Right hindlimb (tissue), 1 donor: ENCODE measurements at places on chromosomes 3 and 15.
A peak's percentile ranks its signal among the peaks of the same experiment; 100 is the strongest.

GRCh38 chr3:64070704-64071103 is 47.4 kb upstream of the PSMD6 start:
- DNase-seq = no peak

- DNase-seq = no peak
Measured at GRCh38 chr3:196288141-196288460, 575 bp upstream of the PCYT1A start.

DNA sequence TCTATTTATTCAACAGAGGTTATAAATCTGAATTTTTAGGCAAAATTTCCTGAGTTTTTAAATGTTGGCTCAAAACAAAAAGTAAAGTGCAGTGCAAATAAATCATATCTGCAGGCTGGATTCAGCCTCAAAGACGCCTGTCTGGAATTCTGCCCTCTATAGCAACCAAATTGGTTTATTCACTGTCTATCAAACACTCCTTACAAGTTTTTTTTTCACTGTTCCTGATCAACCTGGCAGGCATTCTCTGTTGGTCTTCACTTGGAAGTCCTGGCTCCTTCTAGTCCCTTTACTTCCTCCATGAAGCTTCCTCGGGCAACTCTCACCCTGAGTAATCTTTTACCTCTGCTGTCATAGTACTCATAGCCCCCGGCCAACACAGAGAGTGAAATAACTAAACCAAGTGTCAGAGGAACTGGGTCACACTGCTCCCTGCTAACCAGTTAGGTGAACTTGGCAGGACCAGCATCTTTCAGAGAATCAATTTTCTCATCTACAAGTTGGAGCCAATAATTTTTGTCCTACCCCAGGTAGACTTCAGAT is 36.8 kb upstream of the TIPARP start:
- DNase-seq = no peak

GRCh38 chr3:98855806-98856400 is 45.6 kb downstream of the DCBLD2 start:
- no peak for DNase-seq

DNA sequence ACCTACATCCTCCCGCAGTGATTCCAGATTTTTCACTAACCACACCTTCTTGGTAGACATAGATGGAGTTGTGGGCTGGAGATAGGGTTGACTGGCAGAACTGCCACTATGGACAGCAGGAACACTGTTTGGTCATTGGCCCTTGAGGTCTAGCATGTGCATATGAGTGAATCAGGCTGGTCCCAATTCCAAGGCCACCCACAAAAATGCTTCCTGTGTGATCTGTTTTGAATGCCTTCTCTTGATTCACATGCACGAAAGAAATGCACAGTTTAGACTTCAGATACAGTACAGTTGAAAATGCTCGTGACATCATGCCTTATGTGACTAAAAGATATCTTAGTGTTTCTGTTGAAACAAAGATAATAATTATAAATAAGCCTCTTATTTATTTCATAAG is 285.8 kb upstream of the SEMA6D start:
- no peak for DNase-seq

GRCh38 chr3:25151281-25151902 is 276.7 kb upstream of the RARB start:
- DNase-seq = no peak

DNA sequence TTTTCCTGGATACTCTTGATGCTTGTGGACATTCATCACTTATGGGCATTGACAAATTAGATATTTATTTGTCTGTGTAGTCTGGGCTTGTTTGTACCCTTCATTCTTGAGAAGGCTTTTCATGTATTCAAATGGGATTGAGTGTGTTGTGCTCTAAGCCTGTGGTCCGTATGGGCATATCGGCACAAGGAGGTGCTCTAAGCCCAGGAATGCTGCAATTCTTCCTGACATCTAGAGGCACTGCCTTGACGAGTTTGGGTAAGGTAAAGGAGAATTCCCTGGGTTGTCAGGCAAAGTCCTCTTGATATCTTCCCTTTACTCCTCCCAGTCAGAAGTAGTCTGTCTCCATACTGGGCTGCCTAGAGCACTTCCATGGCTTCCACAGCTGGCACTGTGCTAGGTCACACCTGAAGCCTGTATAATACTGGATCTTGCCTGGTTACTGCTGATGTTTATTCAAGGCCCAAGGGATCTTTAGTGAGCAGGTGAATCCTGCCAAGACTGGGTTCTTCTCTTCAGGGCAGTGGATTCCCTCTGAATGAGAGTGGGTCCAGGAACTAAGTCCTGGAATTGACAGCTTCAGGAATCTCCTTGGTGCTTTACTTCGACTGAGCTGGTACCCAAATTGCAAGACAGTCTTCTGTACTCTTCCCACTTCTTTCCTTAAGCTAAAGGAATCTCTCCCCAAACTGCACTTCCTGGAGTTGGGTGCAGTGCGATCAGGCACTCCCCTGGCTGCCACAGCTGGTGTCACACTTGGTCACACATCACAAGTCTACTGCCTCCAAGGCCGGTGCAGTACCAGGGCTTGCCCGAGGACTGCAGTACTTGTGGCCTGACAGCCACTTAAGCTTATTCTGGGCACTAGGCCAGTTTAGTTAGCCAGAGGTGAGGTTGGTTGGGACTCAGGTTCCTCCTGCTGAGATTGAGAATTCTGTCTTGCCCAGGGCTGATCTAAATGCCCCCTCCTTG is 46.0 kb downstream of the GALK2 start:
- no peak for DNase-seq

GRCh38 chr15:91913560-91913959 is 60.1 kb downstream of the SLCO3A1 start:
- no peak for DNase-seq

GRCh38 chr3:170307671-170308405 is 49.7 kb upstream of the SKIL start:
- DNase-seq = no peak

GRCh38 chr3:21654662-21655061 is 96.3 kb downstream of the ZNF385D start:
- no peak for DNase-seq

GRCh38 chr3:44802011-44802410 is 40.4 kb downstream of the KIF15 start:
- DNase-seq = no peak

GRCh38 chr3:131275556-131275955 is 106.0 kb upstream of the NUDT16 start:
- DNase-seq = no peak

- no peak for DNase-seq
Measured at GRCh38 chr15:75671730-75672602, 24.3 kb downstream of the SNX33 start.

DNA sequence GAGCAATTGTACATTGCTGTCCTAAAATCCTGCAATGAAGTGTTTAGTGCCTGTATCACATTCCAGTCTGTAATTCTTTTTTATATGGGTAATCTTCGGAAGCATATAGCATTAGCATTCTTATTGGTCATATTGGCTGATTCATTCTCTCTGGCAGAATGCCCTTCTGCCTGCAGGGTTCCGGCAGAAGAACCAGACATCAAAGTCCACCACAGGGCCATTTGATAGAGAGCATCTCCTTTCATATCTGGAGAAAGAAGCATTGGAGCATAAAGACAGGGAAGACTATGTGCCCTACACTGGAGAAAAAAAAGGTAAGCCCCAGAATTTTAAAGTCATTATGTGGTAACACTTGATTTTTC is 39.6 kb downstream of the TMOD3 start:
- no peak for DNase-seq

DNA sequence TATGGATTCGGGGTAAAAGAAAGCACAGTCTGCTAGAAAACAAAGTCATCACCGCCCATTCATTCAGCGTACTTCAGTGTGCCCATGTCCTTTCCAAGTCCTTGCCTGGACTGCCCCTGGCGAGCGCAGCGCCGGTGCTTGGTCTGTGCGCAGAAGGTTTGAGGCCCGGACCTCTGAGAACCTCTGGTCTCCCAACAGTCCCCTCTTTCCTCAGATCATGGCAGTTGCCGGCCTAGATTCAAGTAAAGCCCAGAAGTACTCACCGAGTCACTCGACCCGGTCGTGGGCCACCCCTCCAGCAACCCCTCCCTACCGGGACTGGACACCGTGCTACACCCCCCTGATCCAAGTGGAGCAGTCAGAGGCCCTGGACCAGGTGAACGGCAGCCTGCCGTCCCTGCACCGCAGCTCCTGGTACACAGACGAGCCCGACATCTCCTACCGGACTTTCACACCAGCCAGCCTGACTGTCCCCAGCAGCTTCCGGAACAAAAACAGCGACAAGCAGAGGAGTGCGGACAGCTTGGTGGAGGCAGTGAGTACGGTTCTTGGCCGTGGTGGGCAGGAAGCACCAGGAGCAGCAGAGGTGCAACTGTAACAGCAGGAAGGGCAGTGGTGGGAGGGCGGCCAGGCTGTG is 36.3 kb downstream of the CHDH start:
- no peak for DNase-seq

GRCh38 chr15:60580650-60581376 is 101.9 kb upstream of the ICE2 start:
- no peak for DNase-seq

- DNase-seq = no peak
Measured at GRCh38 chr3:106333911-106334618, 465.3 kb upstream of the CBLB start.

- DNase-seq = no peak
Measured at GRCh38 chr3:20478436-20478835, 292.4 kb upstream of the SGO1 start.

GRCh38 chr3:176395240-176395639 is 802.0 kb downstream of the TBL1XR1 start:
- no peak for DNase-seq

GRCh38 chr3:123327956-123328850 is 120.7 kb downstream of the ADCY5 start:
- no peak for DNase-seq

- DNase-seq = no peak
Measured at GRCh38 chr3:107285197-107285596, 92.0 kb upstream of the CCDC54 start.

- DNase-seq = no peak
Measured at GRCh38 chr3:197495059-197495455, 60.7 kb downstream of the BDH1 start.

DNA sequence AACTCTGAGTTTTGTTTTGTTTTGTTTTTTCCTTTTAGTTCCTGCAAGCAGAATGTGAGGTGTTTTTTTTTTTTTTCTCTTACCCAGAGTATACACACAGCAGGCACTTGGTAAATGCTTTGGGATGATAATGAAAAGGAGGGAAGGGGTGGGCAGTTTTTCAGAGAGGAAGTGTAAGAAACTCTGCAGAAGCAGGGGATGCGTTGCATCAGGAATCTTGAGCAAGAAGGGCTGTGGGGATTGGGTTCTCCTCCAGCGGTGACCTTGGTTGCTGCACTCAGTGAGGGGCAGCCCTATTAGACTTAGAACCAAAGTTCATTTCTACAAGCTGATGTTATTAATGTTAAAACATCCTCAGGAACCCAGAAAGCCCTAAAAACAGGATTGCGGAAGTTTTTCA is 32.2 kb upstream of the TMEM158 start:
- DNase-seq = no peak

DNA sequence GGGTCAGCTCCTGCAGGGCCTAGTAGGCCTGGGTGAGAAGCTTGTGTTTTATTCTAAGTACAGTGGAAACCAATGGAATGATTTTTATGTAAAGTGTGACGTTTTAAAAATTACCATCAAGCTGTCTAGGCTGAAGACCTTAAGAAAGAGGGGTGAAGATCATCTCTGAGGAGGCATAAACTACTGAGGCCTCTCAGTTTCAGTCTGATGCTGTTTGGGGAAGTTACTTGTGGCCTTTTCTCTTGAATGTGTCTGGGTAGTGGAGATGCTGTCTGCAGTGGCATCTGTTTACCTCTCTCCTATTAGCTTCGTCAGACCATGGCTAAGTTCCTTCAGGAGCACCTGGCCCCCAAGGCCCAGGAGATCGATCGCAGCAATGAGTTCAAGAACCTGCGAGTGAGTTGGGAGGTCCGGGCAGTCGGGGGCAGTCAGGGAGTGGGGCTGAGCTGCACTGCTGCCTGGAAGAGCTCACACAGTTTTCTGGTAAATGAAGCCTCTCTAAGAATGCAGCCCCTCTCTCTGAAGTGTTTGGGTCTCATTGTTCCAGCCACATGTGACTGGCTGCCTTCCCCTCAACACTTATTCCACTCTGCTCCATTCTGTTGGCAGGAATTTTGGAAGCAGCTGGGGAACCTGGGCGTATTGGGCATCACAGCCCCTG is 1.9 kb downstream of the IVD start:
- DNase-seq = no peak

DNA sequence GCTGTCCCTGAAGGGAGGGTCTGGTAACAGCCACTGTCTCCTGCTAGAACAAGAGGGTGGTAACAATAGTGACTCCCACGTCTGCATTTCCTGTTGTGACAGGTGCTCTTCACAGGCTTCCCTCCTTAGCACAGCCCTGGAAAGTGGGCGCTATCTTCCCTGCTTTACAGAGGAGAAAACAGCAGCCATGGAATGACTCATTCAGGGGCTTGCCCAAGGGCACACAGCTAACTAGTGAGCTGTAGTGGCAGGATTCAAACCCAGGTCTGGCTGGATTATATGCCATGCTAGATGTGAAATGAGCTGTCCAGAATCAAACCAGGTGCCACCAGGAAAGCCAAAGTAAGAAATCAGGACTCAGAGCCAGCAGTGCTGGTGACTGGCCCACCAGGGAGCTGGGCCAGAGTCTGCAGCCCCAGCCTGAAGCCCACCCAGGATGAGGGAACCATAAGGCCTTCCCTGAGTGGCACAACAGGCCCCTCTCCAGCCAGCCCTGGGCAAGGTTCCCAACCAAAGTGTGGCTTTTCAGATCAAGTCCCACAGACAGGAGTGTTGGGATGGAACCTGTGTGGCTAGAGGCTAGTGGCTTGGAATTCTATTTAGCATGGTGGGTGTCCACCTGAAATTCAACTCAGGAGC is 102.4 kb downstream of the ETFA start:
- no peak for DNase-seq

- no peak for DNase-seq
Measured at GRCh38 chr3:173306110-173306509, 91.4 kb upstream of the NLGN1 start.

DNA sequence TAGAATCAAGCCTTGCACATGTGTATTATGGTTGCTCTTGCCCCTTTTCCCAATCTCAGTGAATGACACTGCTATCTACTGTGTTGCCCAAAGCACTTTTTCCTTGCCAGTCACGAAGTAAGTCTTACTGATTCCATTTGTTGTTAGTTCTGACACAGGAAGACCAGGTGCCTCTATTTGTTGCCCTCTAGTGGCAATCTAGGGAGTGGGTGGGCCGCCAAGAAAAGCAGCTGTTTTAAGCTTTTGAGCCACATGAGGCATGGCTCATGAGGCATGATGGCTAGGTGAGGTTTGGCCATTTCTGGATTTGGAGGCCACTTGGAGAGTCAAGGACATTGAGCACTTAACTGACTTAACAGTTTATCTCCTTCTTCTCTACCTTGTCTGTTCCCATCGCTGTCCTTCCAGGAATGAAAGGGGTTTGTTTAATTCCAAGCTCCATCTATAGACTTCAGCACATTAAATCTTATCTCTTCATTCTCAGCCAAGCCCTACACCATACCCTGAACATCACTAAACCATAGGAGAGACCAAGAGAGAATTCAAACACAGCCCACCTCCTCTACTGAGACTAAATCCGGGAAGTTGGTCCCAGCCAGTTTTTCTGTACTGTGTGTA is 103.1 kb downstream of the HCN4 start:
- DNase-seq = peak; percentile 65

GRCh38 chr15:58185439-58185838 is 47.3 kb downstream of the AQP9 start:
- no peak for DNase-seq
